Left ventricle myocardium superior (tissue), 1 donor: ENCODE measurements at places on chromosomes 4 and X. TPM values are rescaled to one million over a fixed set of nuclear protein-coding genes. Genes with fewer than 3 reads are reported as not detected.

DNA sequence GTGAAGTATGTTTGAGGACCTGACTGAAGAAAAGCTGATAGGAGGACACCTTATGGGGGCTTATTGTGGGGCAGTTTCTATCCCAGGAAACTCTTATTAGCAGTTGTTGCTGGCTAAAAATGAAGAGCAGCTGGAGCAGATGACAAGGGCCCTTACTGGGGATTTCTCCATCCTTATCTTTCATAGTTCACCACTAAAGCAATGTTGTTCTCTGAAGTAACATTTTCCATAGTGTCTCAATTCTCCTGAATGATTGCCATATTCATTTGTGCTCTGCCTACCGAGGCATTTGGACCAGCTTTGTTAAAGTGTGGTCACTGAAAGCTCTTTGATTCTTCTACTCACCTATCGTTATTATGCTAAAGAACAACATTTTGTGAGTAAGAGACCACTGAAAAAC is 7.7 kb downstream of the ENOX2 start:
- no peak for DNase-seq

- no peak for DNase-seq
Observed at GRCh38 chrX:44101281-44101680, 128.1 kb upstream of the NDP start.

DNA sequence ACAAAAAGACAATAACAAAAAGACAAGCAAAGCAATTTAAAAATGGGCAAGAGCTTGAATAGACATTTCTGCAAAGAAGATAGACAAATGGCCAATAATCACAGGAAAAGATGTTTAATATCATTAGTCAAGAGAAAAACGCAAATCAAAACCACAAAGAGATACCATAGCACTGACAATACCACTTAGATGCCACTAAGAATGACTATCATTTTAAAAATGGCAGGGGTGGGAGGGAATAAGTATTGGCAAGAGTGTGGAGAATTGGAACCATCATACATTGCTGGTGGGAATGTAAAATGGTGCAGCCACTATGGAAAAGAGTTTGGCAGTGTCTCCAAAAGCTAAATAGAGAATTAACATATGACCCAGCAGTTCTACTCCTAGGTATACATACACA is 15.1 kb upstream of the EXOC1 start:
- DNase-seq = no peak

DNA sequence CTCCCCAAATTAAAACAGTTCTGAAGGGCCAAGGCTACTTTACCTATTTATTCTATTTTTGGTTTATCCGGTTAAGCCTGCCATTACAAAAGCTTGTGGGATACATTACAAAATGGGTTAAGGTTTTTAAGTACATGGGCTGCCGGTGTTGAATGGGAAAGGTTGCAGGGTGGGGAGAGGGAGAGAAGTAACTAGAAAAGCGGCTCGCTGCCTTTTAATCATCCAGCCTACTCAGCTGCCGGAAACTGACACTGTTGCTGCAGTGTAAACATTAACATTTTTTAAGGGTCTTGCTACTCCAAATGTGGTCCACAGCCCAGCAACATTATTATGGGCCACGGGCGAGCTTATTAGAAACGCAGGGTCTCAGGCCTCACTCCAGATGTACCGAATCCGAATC is 1.5 kb upstream of the IL1RAPL1 start:
- no peak for DNase-seq

- DNase-seq = no peak
Observed at GRCh38 chr4:78667325-78667724, 108.8 kb upstream of the BMP2K start.

- no peak for DNase-seq
Observed at GRCh38 chrX:8939322-8939721, 94.6 kb downstream of the FAM9B start.

- no peak for DNase-seq
Observed at GRCh38 chr4:130479674-130480073, 1383.7 kb downstream of the C4orf33 start.

- no peak for DNase-seq
Observed at GRCh38 chr4:171721937-171722336, 91.3 kb upstream of the GALNTL6 start.

ARMCX1 gene
- 26.5 TPM for total RNA-seq

FAM9C gene
- 1.2 TPM for total RNA-seq
